ENCODE measurements at places on chromosomes 13 and 19.

DNA sequence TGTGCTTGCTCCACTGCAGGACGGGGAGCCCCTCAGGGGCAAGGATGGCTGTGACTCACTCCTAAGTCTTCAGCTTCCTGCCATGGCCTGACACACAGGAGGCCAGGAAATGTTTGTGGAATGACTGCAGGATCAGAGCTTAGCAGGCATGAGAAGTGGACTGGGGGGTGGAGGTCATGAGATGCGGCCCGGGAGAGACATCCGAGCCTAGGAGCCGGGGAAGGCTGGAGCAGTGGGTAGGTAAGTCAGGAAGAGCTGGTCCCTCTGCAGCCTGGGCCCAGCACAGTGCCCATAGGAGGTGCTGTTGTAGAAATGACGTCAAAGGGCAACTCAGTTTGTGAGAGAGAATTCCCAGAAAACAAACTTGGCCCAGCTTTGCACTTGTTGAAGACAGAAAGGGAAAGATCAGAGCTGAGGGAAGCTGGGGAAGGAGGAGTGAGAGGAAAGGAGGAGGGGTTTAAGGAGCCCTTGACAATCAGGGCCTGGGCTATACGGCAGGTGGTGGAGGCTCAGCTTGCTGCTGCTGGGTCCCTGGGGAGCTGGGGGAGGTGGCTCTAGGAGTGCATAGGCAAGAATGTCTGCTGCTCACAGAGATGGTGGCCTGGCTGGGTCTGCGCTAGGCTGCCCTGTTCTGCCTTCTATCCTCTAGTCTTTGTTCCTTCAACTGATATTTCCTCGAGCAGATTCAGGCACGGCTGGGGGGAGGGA lies 18.5 kb downstream of the POU2F2 start:
- no peak for DNase-seq

GRCh38 chr19:55090564-55090963 lies 14.9 kb downstream of the EPS8L1 start:
- no peak for DNase-seq

DNA sequence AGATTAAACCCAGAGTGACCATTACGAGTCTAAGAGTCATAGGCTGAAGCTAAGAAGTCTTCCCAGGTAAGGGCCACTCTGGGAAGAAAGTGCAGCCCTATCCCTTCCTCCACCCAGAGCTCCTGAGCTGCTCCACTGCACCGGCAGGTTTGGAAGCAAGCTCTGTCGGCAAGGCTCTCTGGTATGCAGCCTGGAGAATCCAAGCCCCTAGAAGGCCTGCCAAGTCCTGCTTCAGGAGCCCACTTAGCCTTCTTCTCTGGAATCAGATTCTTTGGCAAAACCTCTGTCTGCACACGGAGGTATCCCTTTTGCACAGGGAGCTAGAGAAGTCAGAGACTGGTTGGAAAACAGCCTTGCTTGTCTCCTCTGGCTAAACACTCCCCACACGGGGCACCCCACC lies 58.5 kb downstream of the CEBPG start:
- DNase-seq = no peak

DNA sequence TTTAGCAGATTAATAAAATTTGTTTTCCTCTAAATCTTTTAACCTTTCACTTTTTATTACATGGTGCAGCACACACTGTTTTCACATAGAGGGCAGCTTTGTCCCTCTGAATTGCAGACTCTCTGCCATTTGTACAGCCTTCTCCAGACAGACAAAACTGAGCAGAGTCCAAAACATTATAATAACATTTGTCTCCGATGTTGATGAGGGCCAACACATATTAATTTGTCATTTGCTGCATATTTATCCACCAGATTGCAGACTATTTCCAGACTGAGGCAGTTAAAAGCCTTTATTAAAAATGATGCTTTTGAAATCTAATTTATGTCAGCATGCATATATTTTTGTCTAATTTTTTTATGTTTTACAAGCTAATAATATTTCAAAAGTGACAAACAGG lies 1251.9 kb upstream of the SLC10A2 start:
- DNase-seq = no peak

DNA sequence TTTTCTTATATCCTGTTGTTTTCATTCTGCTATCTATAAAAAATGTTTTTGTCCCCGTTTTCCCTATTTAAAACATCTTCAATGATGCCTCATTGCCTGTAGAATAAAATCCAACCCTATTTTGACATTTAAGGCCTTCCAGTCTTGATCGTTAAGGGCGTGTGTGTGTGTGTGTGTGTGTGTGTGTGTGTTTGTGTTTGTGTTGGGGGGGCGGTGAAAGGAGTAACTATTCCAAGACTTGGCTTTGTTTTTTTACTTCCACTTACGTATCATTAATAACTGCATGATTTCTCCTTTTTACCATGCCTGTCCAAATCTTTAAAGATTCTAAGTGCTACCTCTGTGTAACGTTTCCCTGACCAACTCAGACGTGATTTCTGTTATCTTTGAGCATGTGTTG lies 784 bp downstream of the PIBF1 start:
- DNase-seq = no peak

GRCh38 chr13:92825938-92826596 lies 400.5 kb upstream of the GPC6 start:
- DNase-seq = no peak

- no peak for DNase-seq
Observed at GRCh38 chr13:98761126-98761985, 8.9 kb upstream of the SLC15A1 start.

GRCh38 chr19:1074544-1075283 lies 7.7 kb downstream of the ARHGAP45 start:
- DNase-seq = peak; percentile 95

DNA sequence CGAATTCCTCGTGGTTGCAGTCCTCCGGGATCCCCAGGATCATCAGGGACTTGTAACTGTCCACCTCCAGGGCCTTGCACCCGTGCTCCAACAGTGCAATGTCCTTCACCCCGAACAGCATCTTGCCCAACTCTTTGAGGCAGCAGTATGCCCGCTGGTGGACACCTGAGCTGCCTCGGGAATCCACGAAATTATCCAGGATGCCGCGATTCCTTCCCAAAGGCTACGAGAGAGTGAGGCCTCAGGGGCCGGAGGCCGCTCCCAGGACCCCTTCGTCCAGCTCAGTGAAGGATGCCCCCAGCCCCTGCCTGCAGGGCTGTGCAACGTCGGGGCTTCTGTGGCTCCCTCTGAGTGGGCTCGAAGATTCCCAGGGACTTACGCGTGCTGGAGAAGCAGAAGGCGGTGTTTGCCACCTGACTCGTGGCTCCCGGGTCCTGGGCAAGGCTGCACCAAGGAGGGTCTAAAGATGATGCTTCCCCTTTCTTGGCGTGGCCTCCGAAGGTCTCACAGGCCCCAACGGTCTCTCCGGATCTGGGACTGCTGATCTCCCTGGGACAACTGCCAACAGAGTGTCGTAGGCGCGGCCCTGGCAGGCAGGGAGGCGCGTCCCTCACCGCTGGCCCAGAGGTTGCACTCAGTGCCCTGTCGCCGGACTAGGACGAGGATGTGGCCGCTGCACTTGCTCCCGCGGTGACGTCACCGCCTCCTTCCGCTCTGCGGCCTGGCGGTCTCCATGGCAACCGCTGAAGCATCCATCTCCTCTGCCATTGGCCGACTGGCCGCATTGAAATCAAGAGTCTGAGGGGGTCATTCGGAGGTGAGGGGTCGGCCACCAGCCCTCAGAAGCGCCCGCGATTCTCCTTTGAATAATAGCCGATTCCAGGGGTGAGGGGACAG lies at the start of gene PNMA8C:
PNMA8C (minus strand) TSS at position 698 of the 897 bp plus-strand sequence; CDS start at position 121, 577 bp downstream.
- DNase-seq = no peak

DNA sequence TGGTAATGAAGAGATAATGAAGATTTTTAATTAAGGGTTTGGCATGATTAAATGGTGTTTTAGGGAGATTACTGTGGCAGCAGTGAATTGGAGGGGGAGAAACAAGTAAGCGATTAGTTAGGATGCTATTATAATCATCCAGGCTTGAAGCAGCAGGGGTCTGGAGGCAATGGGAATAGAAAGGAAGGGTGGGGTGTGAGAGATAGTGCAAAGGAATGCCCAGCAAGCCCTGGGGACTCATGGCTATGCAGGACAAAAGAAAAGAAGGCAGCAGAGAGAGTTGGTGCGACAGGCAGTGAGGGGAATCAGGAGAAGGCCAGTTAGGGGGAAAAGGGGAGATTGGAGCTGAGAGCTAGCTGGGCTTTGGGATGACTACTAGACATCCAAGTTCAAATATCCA lies 34.5 kb downstream of the SOX21 start:
- no peak for DNase-seq

GRCh38 chr13:31221057-31221456 lies 21.3 kb downstream of the B3GLCT start:
- DNase-seq = no peak

GRCh38 chr19:14544977-14545715 lies 15.8 kb downstream of the TECR start:
- no peak for DNase-seq

DNA sequence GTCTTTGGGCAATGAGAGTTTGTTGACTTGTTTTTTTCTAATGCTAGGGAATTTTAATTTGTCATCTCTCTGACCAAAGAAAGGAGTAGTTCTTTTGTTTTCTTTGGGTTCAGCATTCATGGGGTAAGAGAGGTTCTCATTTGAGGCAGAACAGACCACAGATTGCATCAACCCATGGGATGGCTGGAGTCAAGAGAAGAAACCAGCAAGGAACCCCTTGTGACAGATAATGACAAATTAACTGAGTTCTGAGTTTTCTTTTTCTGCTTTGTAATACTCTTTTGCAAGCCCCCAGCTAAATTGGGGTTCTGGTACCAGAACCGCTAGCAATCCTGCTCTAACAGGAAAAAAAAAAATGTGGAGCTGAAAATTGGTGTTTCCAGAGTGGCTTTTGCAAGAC lies 864.1 kb downstream of the DIAPH3 start:
- DNase-seq = no peak

GRCh38 chr19:41597600-41598041 lies 21.7 kb downstream of the CEACAM21 start:
- peak; percentile 45 for DNase-seq

DNA sequence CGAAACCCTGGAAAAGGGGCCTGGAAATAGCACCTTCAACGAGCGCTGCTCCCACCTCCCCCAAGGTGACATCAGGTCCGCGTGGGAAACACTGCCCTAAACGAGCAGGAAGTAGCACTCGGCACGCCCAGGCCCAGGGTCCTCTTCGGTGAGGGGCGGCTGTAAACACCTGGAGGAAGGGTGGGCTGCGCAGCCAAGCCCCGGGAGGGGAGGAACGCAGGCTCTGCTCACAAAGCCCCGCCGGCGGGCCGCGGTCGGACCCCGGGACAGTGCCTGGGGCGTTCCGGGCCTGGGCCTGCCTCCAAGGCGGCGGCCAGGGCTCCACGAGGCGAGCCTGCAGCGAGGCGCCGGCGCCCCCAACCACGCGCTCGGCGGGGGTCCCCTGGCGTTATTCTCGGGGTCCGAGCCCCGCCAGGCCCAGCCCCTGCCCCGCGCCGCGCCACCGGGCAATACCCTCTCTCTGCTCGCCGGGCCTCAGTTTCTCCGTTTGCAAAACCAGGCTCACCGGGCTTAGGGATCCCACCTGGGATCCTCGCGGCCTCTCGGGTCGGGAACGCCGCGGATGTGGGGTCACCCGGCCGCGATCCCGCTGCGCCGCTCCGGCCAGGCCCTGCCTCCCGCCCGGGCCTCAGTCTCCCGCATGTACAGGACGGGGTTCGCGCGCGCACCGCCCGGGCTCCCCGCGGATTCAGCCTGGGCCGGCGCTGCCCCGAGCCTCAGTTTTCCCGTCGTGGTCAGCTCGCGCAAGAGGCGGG lies 630 bp downstream of the RNF126 start:
- peak; percentile 49 for DNase-seq

GRCh38 chr13:85651440-85651839 lies 147.8 kb downstream of the SLITRK6 start:
- no peak for DNase-seq

DNA sequence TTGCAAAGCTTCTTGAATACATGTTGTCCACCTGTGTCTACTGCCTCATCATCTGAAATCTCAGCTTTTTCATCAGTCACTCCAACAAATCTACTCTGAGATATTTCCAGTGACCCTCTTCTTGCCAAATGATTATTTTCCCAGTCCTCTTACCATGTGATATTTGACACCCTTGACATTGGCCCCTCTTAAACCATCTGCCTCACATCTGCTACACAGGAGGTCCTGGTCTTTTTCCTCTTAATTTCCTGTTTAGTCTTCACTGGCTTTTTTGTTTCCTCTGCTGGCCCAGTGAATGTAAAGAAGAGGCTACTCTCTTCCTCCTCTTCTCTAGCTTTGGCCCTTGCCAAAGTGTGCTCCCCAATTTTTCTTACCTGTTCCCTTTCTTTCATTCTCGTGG lies 218.7 kb downstream of the DNAJC15 start:
- DNase-seq = no peak

DNA sequence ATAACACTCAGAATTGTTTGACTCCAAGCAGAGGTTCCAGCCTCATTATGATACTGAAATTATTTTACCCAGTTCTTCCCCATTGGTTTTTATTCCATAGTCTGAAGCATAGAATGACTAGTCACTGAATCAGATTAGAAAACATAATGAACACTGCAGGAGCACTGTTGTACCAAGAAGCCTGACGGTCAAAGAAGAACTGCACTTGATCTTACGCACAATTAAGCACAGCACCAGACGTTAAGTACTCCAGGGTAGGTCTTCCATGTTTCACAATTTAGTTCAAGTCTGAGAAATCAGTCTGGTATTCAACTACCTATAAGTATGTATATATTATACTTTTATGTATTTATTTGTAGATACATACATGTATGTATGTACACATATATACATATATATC lies 973.5 kb upstream of the SPRY2 start:
- no peak for DNase-seq

- no peak for DNase-seq
Observed at GRCh38 chr19:52941941-52942385, 18.7 kb upstream of the ZNF888 start.

- no peak for DNase-seq
Observed at GRCh38 chr13:30346789-30347167, 39.4 kb upstream of the KATNAL1 start.

DNA sequence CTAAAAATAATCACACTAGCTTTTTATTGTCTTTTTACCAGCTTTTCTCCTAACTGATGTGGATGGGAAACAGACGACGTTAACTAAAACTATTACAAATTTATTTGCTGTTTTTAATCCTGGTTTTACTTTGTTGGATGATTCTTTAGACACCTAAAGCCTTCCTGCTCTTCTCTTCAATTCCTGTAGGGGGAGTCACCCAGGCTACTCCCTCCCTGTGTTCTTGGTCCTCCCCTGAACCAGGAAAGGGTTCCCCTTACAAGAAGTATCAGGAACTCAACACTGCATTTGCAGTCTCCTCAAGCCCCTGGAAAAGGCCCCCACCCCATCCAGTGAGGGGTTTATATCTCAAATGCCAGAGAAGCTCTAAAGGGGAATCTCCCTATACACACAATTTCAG lies 206.1 kb downstream of the SUCLA2 start:
- DNase-seq = no peak

GRCh38 chr19:33864311-33864850 lies 67.7 kb downstream of the KCTD15 start:
- DNase-seq = no peak

GRCh38 chr13:32587011-32587810 lies 959 bp downstream of the PDS5B start:
- peak; percentile 27 for DNase-seq
